ENCODE measurements at places on chromosomes 2 and 18.

DNA sequence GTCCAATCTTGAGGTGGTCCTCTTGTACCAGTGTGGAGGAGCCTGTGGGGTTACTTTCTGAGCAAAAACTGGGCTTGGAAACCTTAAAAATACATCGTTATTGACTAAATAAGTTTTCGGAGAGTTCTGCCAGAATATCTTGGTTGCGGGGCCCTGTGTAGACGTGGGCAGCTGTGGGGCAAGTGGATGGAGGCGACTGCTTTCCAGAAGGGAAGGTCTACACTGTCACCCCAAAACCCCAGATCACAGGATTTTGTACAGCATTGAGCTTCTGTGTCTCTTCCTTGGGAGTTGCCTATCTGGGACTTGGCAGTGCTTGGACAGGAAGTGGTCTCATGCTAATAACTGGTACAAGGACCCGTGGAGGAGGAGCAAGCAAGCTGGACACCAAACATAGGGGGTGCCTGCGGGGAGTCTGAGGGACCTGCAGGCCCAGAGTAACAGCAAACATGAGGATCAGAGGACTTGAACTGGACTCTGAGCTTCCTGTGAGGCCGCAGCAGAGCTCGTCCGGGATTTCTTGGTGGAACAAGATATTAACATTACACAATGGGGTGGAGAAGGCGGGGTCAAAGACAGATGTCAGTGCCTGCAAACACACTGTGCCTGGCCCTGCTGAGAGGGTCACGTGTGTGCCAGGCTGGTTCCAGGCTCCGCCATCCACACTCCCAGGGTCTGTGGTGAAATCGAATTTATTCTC, 48.0 kb upstream of the CTLA4 start:
- DNase-seq = no peak

GRCh38 chr2:96954011-96954846, 32.2 kb downstream of the FAM178B start:
- no peak for DNase-seq

DNA sequence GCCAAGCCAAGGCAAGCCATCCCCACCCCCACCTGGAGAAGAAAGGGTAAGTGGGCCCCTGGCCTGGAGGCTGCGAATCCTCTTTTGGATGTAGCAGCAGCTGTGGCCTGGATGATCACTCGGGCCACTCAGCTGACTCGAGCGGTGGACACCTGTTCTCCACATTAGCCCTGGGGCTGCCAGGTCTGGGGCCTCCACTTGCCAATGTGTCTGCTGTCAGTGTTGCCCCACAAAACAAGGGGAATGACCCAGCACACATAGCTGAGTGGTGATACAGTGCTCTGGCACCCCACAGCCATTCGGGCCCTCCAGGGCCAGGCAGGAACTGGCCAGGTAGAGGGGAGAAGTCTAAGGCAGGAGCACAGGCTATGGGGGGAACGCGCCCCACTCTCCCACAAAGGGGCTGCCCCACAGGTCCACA, 2.6 kb downstream of the STK25 start:
- DNase-seq = no peak

- no peak for DNase-seq
Observed at GRCh38 chr2:24152413-24153197, 22.2 kb upstream of the FAM228A start.

DNA sequence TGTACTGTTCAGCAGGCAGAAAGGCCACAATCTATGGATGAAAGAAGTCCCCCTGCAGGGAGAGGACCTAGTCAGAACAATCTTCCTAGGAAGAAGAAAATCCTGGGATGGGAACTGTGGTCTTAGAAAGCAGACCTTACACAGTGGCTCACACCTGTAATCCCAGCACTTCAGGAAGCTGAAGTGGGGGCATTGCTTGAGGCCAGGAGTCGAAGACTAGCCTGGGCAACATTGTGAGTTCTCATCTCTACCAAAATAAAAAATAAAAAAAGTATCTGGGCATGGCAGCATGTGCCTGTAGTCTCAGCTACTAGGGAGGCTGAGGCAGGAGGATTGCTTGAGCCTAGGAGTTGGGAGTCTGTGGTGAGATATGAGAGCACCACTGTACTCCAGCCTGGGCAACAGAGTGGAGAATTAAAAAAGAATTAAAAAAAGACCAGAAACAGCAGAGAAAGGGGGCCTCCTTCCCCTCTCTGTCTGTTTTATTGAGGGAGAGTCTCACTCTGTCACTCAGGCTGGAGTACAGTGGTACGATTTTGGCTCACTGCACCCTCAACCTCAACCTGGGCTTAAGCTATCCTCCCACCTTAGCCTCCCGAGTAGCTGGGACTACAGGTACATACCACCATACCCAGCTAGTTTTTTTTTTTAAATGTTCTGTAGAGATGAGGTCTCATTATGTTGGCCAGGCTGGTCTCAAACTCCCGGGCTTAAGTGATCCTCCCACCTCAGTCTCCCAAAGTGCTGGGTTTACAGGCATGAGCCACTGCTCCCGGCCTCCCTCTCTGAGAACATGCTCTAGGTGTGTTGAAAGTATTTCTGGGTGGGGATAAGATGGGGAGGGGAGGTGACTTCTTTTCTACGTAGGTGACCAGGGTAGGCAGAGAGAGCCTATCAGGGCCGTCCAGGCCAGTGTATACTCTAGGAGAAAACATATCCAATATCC, 7.4 kb downstream of the RHOB start:
- DNase-seq = no peak

DNA sequence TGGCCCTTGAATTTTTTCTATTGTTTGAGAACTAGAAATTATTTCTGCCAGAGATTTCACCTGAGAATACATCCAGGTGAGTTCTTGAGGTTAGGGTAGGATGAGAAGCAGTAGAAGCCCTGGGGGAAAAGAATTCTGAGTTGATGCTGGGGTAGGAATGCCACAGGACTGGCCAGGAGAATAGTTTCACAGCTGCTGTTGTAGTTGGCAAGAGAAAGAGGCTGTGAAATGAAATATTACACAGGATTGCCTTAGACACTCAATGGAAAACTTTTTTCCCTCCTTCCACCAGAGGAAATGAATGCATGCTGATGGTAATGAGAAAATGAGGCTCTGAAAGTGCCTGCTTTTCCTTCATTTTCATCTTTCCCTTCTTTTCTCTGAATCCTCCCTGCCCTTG, 54.6 kb downstream of the PRKCE start:
- DNase-seq = no peak

- DNase-seq = no peak
Observed at GRCh38 chr2:233083782-233084181, 23.6 kb downstream of the INPP5D start.

GRCh38 chr2:143390171-143390570, 261.0 kb downstream of the ARHGAP15 start:
- DNase-seq = no peak

GRCh38 chr2:20627712-20628380, 23.1 kb downstream of the HS1BP3 start:
- no peak for DNase-seq

GRCh38 chr2:157258520-157259326, 1.2 kb downstream of the GALNT5 start:
- DNase-seq = no peak

DNA sequence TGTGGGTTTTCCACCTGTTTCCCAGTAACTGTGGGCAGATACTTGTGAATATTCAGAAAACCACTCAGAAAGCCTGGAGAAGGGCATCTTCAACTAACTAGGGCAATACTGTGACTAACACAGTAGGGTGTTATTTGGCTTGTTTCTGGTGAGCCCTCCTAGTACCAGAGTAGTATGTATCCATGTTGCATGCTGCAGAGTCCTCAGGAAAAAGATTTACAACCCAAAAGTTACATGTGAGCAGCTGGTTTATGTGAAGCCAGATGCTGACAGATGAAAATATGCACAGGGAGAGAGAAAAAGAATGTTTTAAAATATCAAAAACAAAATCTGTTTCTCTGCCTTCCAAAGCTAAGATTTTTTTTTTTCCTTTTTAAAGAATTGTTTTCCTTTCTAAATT, 333.2 kb upstream of the UBE2E3 start:
- no peak for DNase-seq

DNA sequence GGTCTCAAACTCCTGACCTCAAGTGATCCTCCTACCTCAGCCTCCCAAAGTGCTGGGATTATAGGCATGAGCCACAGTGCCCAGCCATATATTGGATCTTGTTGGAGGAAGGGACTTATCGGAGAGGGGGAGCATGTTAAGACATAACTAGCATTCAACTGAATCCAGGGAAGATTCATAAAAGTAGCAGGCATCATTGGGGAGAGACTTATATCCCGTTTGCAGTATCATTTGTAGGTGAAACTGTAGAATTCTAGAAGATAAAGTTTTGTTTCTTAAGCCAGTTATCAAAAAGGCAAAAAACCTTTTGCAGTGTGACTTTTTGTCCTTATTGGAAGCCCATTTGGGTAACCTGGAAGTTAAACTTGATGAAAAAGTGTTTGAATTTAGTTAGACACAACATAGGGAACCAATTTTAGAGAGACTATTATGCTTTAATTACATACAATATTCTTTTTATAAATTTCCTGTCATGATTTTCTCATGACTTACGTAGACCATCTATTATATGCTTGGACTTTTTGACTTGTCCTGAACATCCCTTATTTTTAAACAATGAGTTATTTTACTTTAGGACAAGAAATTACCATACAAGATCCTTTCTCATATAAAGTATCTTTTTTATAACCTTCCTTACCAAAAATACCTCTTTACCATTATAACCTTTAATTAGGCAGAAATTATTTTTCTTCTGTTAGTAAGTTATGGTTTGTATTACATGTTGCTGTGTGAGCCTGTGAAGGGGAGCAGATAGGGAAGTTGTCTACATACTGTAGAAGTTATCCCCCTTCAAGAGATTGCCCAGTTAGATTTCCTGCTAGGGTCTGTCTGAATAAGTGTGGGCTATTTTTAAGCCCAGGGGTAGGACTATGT, 20.3 kb downstream of the RAB3GAP1 start:
- DNase-seq = no peak

DNA sequence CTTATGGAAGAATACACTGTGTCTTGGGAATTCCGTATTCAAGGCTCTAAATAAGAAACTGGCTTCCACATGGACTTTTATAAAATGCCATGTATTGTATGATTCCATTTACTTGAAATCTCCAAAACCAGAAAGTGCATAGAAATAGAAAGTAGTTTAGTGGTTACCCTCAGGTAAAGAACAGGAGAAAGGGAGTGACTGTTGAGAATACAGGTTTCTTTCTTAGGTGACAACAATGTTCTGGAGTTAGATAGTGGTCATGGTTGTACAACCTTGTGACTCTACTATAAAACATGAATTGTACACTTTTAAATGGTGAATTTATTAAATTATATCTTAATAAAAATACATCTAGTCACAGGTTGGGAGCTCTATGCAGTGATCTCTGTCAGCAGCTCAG, 481.8 kb downstream of the SPAG16 start:
- DNase-seq = no peak

GRCh38 chr2:231568098-231568784, 24.4 kb upstream of the TEX44 start:
- no peak for DNase-seq

GRCh38 chr2:12722447-12723316, 5.9 kb downstream of the TRIB2 start:
- no peak for DNase-seq

GRCh38 chr2:122063716-122064115, 308.3 kb downstream of the TSN start:
- no peak for DNase-seq

DNA sequence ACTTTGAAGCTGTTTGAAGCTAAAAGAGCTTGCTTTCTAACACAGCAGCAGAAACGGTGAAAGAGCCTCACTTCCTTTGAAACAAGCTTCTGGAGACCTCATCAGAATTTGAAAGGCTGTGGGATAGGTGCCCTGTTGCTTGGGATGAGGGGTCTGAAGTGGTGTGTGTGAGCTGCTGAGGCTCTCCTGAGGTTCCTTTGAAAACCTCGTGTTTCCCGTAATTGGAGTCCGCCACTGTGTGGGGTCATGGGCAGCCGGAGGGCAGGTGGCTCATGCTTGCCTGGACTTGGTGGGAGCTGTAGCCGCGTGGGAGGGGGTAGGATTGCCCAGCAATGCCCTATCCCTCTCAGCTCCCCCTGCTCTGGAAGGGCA, 34.4 kb downstream of the CABLES1 start:
- DNase-seq = no peak

- DNase-seq = no peak
Observed at GRCh38 chr2:207357216-207357615, 172.5 kb upstream of the CREB1 start.

DNA sequence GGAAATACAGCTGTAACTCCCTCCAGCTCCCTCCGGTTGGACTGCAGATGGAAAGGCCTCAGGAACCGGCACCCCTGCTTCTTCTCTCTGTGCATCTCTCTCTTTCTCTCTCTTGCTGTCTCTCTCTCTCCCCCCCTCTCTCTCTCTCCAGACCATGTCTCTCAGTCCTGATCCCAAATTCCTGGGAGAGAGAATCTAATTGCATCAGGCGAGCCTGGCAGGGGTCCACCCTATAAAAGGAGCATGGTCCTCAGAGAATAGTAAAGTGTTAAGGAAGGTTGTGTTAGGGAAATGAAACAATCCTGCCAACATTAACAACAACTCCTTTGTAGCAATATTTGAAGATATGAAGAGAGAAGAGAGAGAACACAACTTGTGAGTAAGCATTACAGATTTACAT, 36.7 kb downstream of the VIT start:
- DNase-seq = no peak

DNA sequence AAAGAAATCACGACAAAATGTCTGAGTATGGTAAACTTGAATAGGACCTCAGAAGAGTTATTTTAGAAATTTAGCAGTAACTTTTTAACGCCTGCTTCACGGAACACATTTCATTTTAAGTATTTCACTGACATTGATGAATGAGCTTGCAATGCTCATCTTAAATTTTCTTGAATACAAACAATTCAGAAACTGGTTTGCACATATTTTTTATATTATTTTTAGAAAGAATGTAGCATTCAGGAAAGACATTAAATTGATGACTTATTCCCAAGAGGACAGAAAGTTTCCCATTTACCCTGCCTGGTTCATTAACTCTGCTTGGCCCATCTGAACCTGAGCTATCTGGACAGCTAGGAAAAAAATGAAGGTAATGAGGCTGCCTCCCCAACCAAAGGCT, 89.3 kb downstream of the MBD2 start:
- no peak for DNase-seq

GRCh38 chr2:181581534-181581933, 75.4 kb downstream of the CERKL start:
- no peak for DNase-seq

DNA sequence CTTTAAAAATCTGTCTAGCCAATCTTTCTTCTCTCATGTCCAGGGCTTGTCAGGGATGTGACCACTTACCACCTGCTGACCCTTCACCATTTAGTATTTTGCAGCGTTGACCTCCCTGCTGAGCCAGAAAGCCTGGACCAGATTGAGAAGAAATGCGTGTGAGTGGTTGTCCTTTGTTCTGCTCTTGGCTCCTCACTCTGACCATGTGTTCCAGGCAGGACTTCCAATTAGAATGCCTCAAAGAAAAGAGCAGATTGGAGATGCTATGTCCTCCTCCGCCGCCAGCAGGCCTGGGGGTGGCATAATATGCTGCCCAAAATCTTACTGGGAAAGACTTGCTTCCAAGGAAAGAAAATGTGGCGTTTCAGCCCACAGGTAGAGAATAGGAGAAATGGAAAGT, 894.1 kb downstream of the SLC4A3 start:
- no peak for DNase-seq

Measured in stimulated activated CD8-positive, alpha-beta memory T cell treated with anti-CD3 and anti-CD28 coated beads, Interleukin-15, amount 100 ng/mL, for 4 hours (primary cell).